ENCODE measurements at places on chromosomes 3 and 15.

DNA sequence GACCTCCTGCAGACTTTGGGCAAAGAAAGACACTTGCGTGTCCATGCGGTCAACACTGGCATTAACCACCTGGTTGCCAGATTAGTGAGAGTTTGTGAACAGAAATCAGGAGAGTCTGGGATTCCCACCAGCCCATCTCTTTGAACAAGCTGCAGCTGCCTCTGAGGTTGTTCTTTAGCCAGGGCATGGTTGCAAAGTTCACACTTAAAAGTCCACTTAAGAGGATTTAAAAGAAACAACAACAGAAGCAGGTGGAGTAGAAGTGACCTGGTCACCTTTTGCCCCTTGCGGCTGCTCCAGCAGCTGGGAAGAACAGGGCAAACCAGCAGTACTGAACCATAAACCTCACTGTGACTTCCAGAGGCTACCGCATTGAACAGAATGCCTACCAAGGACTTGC lies 97.3 kb downstream of the FOXB1 start:
- no peak for DNase-seq

- no peak for DNase-seq
Observed at GRCh38 chr3:172317984-172318383, 130.3 kb downstream of the GHSR start.

DNA sequence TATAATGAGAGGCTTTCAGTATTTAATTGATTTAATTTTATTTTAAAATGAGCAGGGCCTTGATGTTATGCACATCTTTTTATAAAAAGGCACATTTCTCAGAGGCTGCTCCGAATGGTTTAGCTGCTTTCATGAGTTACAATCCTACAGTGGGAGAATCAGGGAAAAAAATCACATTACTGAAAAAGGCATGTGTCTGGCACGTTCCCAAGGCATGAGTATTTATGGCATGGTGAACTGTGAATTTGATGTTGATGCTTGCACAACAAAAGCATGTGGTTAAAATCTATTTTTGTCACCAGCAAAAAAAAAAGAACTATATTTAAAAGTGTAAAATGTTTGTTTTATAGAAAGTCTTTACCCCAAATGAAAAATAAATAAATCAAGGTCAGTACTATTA lies 485.2 kb upstream of the ROBO2 start:
- DNase-seq = no peak

DNA sequence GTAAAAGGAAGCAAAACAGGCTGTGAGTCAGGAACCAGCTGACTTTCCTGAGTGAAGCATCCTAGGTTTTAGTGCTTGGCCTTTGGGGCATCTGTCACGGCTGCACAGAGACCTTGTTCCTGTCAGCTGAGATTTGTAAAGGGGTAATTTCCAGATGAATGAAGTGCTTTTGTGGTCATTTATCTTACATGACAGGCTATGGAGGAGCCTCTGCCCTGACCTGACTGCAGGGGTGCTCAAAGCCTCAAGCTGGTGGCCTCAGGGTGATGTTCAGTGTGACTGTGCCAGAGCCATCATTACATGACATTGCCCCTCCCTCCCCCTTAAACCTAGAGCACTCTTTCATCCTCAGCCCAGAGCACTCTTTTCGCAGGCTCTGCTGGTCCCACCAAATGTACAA lies 132.5 kb downstream of the ARNT2 start:
- DNase-seq = no peak

GRCh38 chr3:53091011-53091410 lies 39.2 kb downstream of the RFT1 start:
- DNase-seq = no peak

GRCh38 chr3:143991713-143992112 lies 20.1 kb downstream of the DIPK2A start:
- DNase-seq = no peak

DNA sequence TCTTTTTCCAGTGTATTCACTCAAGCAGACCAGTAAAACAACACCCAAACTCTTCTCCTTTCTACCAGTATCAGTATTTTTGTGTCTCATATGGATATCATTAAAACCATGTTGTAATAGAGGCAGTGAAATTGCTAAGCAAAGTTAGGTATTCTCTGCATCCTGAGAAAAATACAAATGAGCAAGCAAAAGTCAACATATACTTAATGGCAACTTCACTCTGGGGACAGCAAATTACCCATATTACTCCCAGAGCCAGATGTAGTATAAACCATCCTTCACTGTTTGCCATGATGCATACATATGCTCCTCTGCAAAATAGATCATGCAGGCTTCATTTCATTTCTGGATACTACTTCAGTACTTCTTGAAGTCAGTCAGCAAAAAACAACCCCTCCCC lies 22.1 kb downstream of the UBA5 start:
- no peak for DNase-seq

- DNase-seq = no peak
Observed at GRCh38 chr15:77457191-77457904, 36.7 kb downstream of the HMG20A start.

- no peak for DNase-seq
Observed at GRCh38 chr3:47578691-47579632, at the start of gene CSPG5. TSS of gene CSPG5 (minus strand) at chr3:47578865. CDS start at chr3:47578693, 172 bp downstream.

DNA sequence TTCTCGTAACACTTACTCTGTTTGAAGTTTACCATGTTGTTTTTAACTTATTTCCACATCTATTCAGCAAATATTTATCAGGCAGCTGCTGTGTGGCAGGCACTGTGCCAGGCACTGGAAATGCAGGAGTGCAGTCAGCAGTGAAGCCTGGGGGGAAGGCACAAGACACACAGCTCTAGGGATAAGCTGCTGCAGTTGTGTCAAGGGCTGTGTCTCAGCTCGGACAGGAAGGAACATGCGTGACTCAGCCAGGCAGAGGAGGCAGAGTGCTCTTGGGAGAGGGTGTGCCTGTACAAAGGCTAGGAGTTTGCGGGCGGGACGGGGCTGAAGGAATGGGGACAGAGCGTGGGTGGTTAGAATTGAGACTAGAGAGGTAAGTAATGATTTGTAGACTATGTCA lies 24.7 kb downstream of the LYSMD4 start:
- no peak for DNase-seq

- DNase-seq = no peak
Observed at GRCh38 chr3:21508246-21508645, 242.8 kb downstream of the ZNF385D start.

DNA sequence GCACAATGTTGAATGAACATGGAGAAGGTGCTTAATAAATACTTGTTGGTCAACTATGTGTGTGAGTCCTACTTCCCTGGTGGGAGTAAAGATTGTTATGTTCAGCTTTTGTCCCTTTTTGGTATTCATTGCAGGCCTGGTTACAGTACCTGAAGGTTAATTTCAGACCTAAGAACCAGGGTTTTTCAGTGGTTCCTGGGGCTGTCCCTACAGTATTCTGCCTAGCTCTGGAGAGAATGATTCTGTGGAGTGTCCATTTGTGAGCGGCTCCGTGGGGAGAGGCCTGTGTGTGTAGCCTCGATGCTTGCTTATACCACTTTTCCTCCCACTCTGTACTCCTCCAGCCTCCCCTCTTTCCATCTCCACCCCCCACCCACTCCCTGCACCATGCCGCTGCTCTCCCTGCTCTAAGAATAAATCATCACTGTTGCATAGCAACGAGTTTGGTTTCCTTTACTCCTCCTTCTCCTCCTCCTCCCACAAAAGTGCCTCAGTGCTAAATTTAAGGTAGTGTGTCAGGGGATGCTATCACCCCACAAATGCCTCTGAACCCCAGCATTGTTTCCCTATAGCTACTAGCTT lies 150.6 kb upstream of the ROPN1 start:
- DNase-seq = no peak

DNA sequence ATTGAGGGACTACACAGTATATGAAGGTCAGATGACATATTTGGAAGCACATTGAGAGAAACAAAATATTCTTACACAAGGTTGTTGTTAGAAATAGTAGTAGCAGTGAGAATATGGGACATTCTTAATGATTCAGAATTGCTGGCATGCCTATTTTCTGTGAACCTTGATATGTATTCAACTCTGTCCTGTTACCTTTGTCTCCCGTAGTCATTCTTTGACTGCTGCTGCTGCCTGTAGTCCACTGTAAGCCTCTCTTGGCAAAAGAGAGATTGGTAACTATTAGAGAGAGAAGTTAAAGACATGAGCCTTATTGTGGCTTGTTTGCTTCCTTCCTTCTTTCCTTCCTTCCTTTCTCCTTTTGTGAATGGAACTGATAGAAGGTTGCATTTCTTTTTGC lies 64.5 kb downstream of the TCF12 start:
- no peak for DNase-seq

GRCh38 chr3:51375136-51375535 lies 10.0 kb upstream of the MANF start:
- DNase-seq = no peak

DNA sequence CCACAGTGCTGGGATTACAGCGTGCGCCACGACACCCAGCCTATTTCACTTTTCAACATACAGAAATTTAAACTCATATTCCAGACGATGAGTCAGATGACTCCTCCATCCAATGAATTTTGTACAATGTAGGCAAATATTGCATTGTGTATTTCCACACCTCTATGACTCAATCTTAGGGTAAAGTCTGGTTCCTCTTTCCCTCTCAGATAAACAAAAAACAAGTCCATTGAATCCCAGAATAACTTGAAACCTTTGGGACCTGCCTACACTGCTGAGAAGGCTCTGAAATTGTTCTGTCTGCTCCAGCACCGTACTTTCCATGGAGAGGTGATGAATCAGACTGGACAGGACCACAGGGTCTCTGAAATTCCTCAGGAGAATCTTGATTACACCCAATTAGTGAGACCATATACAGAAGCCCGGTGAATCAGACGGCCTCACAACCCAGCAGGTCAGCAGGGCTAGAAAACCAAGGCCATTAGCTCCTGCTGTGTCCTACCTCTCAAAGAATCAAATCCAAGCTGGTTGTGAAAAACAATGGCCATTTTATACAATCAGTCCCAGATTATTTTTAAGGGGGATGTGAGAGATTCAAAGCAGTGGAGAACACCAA lies 112.6 kb downstream of the ERC2 start:
- DNase-seq = no peak

GRCh38 chr3:146156666-146157314 lies 4.2 kb downstream of the PLOD2 start:
- no peak for DNase-seq

GRCh38 chr3:100225883-100226282 lies 34.9 kb upstream of the TBC1D23 start:
- DNase-seq = no peak

GRCh38 chr15:31396881-31397560 lies 70.4 kb downstream of the KLF13 start:
- no peak for DNase-seq

DNA sequence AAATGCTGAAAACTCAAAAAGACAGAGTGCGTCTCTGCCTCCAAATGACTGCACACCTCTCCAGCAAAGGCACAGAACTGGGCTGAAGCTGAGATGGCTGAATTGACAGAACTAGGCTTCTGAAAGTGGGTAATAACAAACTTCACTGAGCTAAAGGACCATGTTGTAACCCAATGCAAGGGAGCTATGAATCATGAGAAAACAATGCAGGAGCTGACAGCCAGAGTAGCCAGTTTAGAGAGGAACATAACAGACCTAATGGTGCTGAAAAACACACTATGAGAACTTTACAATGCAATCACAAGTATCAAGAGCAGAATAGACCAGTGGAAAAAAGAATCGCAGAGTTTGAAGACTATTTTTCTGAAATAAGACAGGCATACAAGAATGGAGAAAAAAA lies 10.1 kb upstream of the AVEN start:
- no peak for DNase-seq

GRCh38 chr15:34109797-34110663 lies 8.1 kb downstream of the PGBD4 start:
- DNase-seq = no peak

- no peak for DNase-seq
Observed at GRCh38 chr15:57245714-57246113, 130.6 kb upstream of the CGNL1 start.

GRCh38 chr3:169242708-169243513 lies 420.6 kb downstream of the MECOM start:
- no peak for DNase-seq

DNA sequence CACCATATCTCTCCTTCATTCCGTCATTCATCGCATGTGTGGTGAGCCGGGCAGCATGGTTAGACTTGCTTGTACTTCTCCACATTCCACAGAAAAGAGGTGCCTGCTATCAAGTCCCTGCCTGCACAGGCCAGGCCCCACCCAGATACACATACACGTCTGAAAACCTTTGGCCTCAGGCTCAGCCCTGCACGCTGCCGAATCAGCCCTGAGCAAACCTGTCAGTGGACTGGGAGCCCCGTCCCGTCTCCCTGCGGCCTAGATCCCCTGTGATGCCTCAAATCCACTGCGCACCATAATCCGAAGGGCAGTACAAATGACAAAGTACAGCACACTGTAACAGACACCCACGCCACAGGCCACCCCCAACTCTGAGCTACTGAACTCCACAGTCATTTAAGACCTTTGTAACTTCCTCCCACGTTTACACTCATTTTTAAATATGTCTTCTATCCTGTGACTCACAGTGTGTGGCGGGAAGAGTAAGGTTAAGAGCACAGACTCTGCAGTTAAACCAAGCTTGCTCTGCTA lies 67.1 kb downstream of the MB21D2 start:
- no peak for DNase-seq

GRCh38 chr15:61309031-61309511 lies 80.0 kb upstream of the RORA start:
- DNase-seq = no peak

GRCh38 chr3:67617518-67617917 lies 36.9 kb downstream of the SUCLG2 start:
- no peak for DNase-seq

DNA sequence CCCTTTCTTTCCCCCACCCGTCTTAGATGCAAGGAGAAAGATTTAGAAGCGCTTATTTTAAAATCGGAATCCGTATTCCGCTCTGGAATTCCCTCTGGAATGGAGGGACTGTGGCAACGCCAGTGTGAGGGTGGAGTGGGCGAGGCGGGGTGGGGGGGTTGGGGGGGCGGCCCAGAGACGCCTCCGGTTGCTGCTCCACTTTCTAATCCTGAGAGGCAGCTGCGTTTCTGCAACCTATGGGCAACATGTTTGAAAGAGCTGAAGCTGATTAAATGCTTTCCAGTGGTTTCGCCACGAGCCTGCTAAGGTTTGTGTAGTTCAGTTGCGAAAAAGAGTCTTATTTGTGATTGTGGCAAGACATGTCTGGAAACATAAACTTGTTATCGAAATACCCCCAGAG lies at the start of gene CCK:
Gene CCK (minus strand): TSS at position 101 of the 400 bp plus-strand sequence. CDS start 2,555 bp downstream, outside the sequence.
- no peak for DNase-seq

DNA sequence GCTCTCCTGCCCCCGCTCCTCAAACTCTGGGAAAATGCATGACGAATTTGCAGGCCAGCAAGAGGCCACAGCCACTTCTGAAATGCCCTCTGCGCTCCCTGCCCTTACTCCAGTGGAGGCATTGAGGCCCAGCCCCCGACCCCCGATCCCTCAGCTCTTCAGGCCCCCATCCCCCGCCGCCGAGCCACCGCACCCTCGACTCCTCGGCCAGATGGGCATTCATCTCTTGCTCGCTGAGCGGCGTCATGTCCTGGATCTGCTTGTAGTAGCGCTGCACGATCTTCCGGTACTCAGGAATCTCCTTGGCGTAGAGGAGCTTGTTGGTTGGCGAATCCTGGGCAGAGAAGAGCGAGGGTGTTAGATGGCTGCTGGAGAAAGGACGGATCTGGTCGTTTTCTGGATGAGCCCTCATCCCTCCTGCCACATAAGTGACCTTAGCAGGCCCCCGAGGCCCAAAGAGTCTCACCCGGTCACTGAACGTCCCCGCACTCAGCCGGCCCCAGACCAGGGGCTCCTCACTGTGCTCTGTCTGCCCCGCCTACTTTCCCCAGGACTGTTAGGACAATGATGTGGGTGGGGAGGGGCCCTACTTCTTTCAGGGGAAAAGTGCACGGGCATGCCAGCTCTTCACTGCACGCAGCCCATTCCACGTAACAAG lies 14.0 kb downstream of the H1-8 start:
- no peak for DNase-seq

Measured in stimulated activated CD8-positive, alpha-beta memory T cell treated with anti-CD3 and anti-CD28 coated beads, Interleukin-2, amount 100 ng/mL, for 1 hour (primary cell).